Stimulated activated CD4-positive, alpha-beta T cell treated with anti-CD3 and anti-CD28 coated beads, Interleukin-1b, Interleukin-23, amount 100 ng/mL, for 1 hour (primary cell): ENCODE measurements at places on chromosomes 12 and 14.

DNA sequence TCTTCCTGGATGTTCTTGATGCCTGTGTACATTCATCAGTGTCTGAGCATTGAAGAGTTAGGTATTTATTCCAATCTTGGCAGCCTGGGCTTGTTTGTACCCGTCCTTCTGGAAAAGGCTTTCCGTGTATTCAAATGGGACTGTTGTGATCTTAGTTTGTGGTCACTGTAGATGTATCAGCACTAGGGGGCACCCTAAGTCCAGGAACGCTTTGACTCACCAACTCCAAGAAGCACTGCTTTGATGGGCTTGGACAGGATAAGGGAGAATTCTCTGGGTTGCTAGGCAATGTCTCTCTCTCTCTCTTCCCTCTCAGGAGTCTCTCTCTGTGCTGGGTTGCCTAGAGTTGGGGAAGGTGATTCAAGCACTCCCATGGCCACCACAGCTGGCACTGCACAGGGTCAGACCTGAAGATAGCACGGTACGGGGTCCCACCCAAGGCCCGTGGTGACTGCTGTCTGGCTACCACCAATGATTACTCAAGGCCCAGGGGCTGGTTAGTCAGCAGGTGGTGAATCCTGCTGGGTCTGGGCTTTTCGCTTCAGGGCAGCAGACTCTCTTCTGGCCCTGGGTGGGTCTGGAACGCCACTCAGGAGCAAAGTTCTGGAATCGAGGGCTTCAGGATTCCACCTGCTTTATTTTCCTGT is 211.1 kb upstream of the RGS6 start:
- DNase-seq, result no peak

GRCh38 chr14:104877066-104877805 is 12.2 kb downstream of the CEP170B start:
- no peak for DNase-seq

DNA sequence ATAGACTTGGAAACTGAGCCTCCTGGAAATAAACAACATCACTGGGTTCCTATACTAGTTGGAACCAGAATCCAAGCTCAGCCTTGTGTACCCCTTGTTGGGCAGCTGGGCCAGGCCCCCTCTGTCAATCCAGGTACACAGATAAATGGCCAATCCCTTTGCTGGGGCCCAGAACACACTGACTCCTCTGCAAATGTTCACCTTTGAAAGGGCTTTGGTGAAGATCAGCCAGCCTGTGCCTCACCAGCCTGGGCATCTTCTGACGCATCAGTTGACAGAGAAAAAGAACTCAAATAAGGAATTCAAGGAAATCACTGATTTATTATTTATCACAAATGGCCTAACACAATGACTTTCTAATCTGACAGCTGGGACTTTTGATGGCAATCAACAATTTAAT is 1090.2 kb downstream of the BCL11B start:
- no peak for DNase-seq

- DNase-seq, result no peak
Observed at GRCh38 chr12:94297096-94297699, 148.8 kb downstream of the PLXNC1 start.

GRCh38 chr12:131052929-131053328 is 99.2 kb downstream of the ADGRD1 start:
- DNase-seq, result no peak

- no peak for DNase-seq
Observed at GRCh38 chr12:108117163-108117849, 11.8 kb upstream of the WSCD2 start.

DNA sequence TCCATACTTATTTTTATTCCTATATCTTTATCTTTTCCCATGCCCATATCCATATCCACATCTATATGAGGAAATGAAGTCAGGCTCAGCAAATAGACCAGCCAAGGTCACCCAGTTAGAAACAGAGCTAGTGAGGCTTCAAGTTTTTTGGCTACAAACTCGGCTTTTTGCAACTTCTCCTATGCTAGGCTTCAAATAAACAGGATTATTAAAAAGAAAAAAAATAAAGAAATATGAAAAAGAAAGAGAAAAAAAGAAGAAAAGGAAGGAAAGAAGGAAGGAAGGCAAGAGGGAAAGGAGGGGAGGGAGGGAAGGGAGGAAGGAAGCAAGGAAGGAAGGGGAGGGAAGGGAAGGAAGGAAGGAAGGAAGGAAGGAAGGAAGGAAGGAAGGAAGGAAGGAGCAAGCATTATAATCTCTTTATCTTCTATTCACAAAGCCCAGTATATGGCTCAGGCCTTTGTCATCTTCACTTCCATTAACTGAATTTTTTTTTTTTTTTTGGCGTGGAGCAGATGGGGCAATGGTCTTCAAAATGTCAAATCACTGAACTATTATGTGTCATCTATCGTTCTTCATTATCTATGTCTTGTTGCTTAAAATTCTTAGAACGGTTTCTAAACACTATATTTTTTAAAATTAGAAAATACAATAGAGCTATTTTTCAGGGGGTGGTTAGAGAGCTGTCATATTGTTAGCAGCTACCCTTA is 418.2 kb downstream of the VRK1 start:
- no peak for DNase-seq

- no peak for DNase-seq
Observed at GRCh38 chr12:116434155-116435011, 124.8 kb upstream of the MAP1LC3B2 start.

DNA sequence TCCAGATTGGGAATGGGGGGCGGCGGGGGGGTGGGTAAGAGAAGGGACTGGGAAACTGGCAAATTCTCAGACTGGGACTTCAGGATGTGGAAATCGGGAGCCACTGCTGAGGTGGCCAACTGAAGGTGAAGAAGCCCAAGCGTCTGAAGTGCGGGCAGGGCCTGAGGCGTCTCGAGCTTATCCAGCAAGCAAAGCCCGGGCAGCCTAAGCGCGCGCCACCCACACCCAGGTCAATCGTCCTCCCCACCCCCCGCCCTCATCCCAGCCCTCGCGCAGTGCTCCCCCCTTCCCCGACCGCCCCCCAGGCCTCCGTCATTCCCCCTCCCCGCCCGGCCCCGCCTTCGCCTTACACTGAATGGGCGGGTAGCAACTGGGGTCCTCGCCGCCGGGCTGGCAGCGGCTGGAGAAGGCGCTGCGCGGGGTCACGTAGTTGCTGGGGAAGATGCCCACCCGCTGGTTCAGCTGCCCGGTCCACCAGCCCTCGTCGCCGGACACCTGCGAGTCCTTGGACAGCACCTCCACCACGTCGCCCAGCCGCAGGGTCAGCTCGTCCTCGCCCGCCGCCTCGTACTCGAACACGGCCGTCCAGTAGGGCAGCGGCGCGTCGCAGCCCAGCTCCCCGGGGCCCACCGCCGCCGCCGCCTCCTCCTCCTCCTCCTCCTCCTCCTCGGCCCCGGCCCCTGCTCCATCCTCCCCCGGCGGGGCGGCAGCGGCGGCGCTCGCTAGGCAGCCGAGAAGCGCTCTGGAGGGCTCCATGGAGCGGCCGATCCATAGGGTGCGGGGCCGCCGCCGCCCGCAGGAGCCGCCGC is 693 bp downstream of the MAP3K9 start:
- DNase-seq, result no peak

- DNase-seq, result no peak
Observed at GRCh38 chr12:76226397-76226796, 121.8 kb downstream of the BBS10 start.

GRCh38 chr12:124218243-124218560 is 76.7 kb upstream of the RFLNA start:
- DNase-seq, result no peak

DNA sequence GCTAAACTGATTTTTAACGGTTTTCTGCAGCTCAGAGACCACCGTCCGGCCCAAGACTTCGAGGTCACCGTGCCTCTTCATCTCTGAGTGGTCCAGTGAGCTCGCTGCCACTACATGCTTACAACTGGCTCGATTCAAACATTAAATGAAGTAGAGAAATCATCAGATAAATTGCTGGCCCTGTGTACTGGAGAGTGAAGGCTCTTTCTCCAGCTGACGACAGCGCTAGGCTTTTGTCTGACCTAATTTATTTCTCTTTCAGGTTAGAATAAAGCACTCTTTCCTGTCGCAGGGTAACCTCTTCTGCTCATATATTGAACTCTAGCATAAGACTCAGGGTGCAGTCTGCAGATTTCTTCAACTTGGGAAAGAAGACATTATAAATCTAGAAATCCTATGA is 6.4 kb downstream of the BCL11B start:
- DNase-seq, result no peak

DNA sequence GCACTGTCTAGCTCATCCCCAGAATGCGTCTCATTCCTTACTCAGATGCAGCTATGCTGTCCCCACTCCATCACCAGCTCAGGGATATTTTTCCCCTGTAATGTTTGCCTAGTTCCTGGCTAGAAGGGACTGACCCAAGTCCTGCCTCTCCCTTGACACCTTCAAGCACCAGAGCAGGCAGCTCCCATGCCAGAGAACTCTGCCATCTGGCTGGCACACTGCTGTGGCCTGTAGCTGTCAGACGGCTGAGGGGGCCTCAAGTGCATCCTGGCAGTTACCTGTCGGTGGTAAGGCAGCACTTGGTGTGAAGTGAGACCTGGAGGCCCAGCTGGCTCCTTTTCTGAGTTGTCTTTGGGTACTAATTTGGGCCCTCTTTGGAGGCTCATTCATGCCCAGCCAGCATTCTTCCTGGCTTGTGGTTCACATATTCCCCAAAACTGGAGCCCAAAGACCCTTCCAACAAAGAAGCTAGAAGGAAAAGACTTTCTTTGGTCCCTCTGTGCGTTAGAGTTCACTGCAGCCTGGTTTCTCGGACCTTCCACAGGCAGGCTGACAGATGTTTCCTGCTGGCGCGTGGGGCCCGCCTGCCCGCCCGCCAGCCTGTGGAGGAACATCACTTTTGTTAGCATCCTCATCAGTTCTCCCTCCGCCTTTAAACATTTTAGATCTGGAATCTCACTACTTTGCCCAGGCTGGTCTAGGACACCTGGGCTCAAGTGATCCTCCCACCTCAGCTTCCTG is 33.0 kb downstream of the RNF34 start:
- no peak for DNase-seq

- DNase-seq, result no peak
Observed at GRCh38 chr12:68477261-68477772, 133.4 kb upstream of the RAP1B start.

DNA sequence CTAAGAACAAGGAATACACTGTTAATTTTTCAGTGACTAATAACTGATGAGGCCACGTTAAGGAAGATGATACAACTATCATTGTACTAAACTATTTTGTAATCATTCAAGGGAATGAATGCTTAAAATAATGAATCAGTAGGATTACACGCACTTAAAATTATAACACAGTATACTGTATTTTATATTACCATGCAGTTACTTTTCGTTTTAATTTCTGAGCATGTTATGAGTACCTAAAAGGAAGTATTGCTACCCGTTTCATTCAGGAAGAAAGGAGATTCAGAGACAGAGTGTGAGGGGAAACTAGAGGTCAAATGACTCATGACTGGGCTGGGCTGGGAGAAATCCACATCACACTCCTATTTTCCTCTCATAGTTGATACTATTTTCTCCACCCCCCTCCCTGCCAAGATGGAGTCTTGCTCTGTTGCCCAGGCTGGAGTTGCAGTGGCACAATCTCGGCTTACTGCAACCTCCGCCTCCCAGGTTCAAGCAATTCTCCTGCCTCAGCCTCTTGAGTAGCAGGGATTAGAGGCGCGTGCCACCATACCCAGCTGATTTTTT is 202.0 kb downstream of the PPM1H start:
- DNase-seq, result no peak

GRCh38 chr12:6928022-6928702 is 403 bp downstream of the ATN1 start:
- no peak for DNase-seq

- no peak for DNase-seq
Observed at GRCh38 chr14:103401223-103402214, 16.3 kb downstream of the MARK3 start.

GRCh38 chr14:103624860-103625259 is 4.2 kb upstream of the KLC1 start:
- DNase-seq, result no peak

DNA sequence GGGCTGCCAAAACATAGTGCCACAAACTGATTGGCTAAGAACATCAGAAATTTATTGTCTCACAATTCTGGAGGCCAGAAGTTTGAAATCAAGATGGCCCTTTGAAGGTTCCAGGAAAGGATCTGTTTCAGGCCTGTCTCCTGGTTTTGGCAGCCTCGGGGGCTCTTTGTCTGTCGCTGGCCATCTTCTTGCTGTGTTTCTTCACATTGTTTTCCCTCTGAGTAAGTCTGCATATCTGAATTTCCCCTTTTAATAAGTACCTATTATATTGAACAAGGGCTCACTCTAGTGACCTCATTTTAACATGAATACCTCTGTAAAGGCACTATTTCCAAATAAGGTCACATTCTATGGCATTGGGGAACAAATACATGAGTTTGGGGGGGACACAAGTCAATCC is 467.1 kb upstream of the MGAT4C start:
- DNase-seq, result no peak

- DNase-seq, result no peak
Observed at GRCh38 chr14:68705741-68706283, 87.1 kb downstream of the ZFP36L1 start.

GRCh38 chr12:14367040-14367661 is 1.7 kb downstream of the ATF7IP start:
- DNase-seq, result no peak

GRCh38 chr12:107304588-107305532 is 211.5 kb upstream of the CRY1 start:
- DNase-seq, result no peak

DNA sequence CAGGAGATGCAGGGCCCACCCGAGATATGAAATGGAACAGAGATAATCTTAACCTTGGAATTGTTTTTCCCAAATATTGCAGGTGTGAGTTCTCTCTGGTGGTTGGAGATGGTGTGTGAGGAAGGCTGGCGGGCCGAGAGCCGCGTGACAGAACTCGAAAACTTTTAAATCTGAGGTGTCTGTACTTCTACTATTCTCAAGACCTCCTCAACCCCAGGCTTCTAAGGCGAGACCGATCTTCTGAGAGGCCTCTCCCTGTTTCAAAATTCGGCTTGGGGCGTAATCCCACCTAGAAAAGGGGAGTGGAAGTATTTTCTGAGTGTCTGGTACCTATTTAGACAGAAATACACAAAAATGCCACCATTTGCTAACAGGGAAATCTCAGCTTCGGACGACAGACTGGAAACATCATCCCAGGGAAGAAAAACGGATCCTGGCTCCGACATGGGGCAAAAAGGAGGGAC is 611 bp downstream of the SARNP start:
- no peak for DNase-seq

GRCh38 chr14:69863083-69863482 is 16.1 kb upstream of the SMOC1 start:
- DNase-seq, result no peak

- DNase-seq, result no peak
Observed at GRCh38 chr12:76520348-76520747, 39.2 kb downstream of the OSBPL8 start.
